ENCODE measurements at places on chromosomes 13 and 19. TPM values are rescaled to one million over a fixed set of nuclear protein-coding genes. Genes with fewer than 3 reads are reported as not detected.

GRCh38 chr19:15869109-15869555 lies 28.7 kb downstream of the CYP4F2 start:
- no peak for DNase-seq

- DNase-seq: no peak
Measured at GRCh38 chr13:44541601-44542000, 34.5 kb downstream of the TSC22D1 start.

DNA sequence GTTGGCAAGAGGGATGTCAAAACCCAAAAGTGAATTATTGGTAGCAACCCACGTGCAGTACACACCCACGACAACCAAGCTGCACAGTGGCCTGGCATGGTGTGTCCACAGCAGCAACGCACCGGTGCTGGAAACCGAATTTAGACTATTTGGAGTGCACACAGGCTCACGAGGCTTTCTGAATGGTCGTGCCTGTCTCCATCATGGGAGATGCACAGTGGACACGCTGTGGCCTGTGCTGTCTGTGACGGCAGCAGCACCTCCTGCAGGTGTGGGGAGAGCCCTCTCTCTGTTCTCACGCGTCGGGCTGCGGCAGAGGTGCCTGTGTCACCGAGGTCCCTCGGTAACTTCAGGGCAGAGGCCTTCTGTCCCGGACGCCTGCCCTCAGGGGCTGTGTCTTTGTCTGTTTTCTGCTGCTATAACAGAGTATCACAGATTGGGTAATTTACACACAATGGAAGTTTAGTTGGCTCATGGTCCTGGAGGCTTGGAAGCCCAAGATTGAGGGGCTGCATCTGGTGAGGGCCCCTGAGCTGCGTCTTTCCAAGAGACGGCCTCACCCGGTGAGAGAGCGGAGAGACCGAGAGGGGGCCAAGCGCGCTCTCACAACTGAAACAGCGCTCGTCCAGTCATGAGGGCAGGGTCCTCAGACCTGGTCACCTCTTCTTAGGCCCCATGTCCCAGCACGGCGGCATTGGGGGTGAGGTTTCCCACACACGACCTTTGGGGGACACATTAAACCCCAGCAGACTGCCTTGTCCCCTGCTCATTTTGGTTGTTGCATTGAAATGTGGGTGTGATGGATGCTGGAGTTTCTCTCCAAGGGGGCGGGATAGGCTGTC lies 9.1 kb upstream of the MCF2L start:
- peak; percentile 81 for DNase-seq

Gene TTC9B
- not detected for total RNA-seq

Gene BCAM
- 42.3 TPM for total RNA-seq

Gene TEX26
- 0.45 TPM for total RNA-seq
